ENCODE measurements at places on chromosomes 3 and 15. TPM values are rescaled to one million over a fixed set of nuclear protein-coding genes. Genes with fewer than 3 reads are reported as not detected.

PPP1R14D gene
- not detected for polyA plus RNA-seq

SLC28A1 gene
- not detected for polyA plus RNA-seq

FBXO40 gene
- not detected for polyA plus RNA-seq

TTC21A gene
- 0.76 TPM for polyA plus RNA-seq

HDC gene
- polyA plus RNA-seq = not detected

FMN1 gene
- 1.4 TPM for polyA plus RNA-seq

CRYGS gene
- 1.3 TPM for polyA plus RNA-seq

THSD4 gene
- 13.3 TPM for polyA plus RNA-seq

SCG5 gene
- polyA plus RNA-seq = 19.5 TPM

SNX22 gene
- polyA plus RNA-seq = 0.94 TPM

VPS33B gene
- polyA plus RNA-seq = 9.1 TPM

DGKG gene
- polyA plus RNA-seq = not detected

CFAP92 gene
- polyA plus RNA-seq = not detected

PDZRN3 gene
- polyA plus RNA-seq = 22.3 TPM

CLDN16 gene
- not detected for polyA plus RNA-seq

C2CD4A gene
- not detected for polyA plus RNA-seq

KNL1 gene
- polyA plus RNA-seq = 6.4 TPM

CPN2 gene
- polyA plus RNA-seq = not detected

MCF2L2 gene
- polyA plus RNA-seq = not detected

HEG1 gene
- 32.0 TPM for polyA plus RNA-seq

FAM107A gene
- 0.13 TPM for polyA plus RNA-seq

NR1I2 gene
- not detected for polyA plus RNA-seq

ECE2 gene
- not detected for polyA plus RNA-seq

BSN gene
- 0.03 TPM for polyA plus RNA-seq

ADAMTS9 gene
- polyA plus RNA-seq = 0.68 TPM

USP19 gene
- 17.0 TPM for polyA plus RNA-seq

SPPL2A gene
- 149 TPM for polyA plus RNA-seq

GHSR gene
- polyA plus RNA-seq = not detected

RPUSD2 gene
- 9.6 TPM for polyA plus RNA-seq

KNG1 gene
- polyA plus RNA-seq = not detected

RBPMS2 gene
- 0.54 TPM for polyA plus RNA-seq

POLQ gene
- 1.0 TPM for polyA plus RNA-seq

ZNF662 gene
- polyA plus RNA-seq = 2.3 TPM

KCNMB2 gene
- not detected for polyA plus RNA-seq

EPHA3 gene
- polyA plus RNA-seq = not detected

UBAP1L gene
- polyA plus RNA-seq = 0.89 TPM

NPAP1 gene
- polyA plus RNA-seq = not detected

SLC27A2 gene
- polyA plus RNA-seq = not detected

PPARG gene
- 0.49 TPM for polyA plus RNA-seq

ZNF717 gene
- 5.8 TPM for polyA plus RNA-seq

TEX55 gene
- polyA plus RNA-seq = not detected
